CD4-positive, alpha-beta T cell treated with Interferon gamma for 1 hour (primary cell): ENCODE measurements at places on chromosomes 6 and 20.
A peak's percentile ranks its signal among the peaks of the same experiment; 100 is the strongest.

- no peak for DNase-seq
Observed at GRCh38 chr6:5278047-5278446, 16.7 kb downstream of the FARS2 start.

DNA sequence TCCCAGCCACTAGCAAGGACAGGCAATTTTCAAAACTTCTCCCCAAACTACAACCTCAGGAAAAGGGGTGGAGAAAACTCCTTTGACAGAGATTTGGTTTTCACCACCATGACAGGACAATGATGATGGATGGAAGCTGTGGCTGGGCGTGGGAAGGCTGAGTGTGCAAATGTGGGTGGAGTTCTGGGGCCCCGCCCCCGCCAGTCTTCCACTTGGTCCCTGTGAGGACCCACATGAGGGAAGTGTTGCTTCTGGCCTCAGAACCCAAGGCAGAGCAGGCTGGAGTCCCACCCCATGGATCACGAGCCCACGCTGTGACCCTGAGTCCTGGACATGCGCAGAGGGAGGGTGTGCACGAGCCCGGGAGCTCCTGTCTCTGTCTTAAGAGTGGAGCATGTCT is 21.5 kb upstream of the MRGBP start:
- DNase-seq = peak; percentile 14

- no peak for DNase-seq
Observed at GRCh38 chr6:67265996-67266921, 1368.8 kb upstream of the ADGRB3 start.

DNA sequence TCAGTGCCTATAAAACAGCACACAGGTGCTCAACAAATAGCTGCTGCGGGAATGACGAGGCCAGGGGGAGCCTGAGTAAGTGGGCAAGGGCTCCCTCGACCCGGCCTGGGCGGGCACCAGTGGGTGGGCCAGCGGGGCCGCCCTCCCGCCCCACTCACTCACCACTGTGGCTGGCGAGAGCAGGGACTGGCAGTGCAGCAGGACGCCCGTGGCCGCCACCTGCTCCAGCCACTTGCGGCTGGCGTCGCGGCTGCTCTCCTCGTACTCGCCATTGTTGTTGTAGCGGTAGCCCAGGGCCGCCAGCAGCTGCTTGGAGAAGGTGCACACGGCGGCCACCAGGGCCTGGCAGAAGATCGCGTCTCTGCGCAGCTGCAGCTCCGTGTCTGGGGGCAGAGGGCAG is 191.5 kb downstream of the PREX1 start:
- no peak for DNase-seq

DNA sequence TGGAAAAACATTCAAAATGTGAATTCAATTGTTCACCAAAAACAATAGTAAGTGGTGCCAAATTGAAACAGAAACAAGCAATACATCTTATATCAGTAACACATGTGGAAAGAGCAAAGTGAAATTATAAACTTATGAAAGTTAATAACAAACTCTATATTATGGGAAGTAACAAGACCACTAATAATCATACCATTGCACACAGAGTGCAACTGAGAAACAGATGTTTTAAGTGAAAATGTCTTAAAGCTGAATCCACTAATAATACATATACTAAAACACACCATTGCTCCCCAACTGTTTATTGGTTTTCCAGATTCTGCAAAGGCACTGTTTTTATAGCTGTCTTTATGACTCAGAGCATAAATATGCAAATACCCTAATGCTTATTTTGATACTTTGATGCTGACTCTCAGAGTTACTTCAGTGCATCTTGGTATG is 292.3 kb downstream of the RFPL4B start:
- no peak for DNase-seq
